SK-N-SH treated with all-trans-retinoic acid at 6 μM for 48 hours (cell line): ENCODE measurements at places on chromosomes 11 and 22.

- no peak for ATAC-seq
These were observed 21.2 kb upstream of the TMEM218 start for GRCh38 chr11:125132596-125132995.

- ATAC-seq, result no peak
These were observed 778.4 kb upstream of the FAT3 start for GRCh38 chr11:91446267-91446666.

DNA sequence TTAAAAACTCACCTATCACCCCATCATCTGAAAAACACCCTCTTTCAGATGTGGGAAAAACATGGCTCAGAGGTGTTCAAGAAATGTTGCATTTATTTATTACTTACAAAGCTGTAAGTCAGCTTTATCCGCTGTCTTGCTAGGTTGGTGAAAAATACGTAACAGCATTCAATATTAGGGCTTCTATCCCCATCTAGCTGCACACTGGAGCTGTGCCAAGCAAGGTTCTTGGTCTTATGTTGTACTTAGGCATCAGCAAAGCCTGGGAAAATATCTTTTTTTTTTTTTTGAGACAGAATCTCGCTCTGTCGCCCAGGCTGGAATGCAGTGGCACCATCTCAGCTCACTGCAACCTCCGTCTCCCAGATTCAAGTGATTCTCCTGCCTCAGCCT lies 7.5 kb downstream of the SERPING1 start:
- ATAC-seq, result no peak

DNA sequence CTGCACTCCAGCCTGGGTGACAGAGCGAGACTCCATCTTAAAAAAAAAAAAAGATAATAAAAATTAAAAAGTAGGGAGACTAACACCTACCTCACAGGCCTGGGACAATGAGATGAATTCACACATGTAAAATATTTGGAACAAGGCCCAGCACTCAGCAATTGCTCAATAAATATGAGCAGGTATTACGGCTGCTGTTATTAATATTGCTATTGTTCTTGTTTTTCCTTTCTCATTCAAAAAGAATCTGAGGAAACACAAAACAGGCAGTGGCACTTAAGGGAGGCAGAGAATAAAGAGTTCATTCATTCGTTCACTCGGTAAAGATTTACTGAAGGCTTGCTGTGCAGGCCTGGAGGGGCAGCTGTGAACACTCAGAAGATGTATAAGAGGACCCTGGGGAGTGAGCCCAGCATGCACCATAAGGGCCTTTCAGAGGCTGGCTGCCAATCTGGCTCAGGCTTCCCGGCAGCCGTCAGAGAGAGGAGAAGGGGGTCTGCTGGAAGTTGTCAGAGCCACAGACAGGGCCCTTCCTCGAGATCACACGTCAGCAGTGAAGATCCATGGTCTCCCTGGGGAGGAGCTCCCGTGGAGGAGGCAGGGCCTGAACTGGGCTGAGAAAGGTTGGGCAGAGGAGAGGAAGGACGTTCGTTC lies 51.6 kb upstream of the TCF20 start:
- no peak for ATAC-seq

DNA sequence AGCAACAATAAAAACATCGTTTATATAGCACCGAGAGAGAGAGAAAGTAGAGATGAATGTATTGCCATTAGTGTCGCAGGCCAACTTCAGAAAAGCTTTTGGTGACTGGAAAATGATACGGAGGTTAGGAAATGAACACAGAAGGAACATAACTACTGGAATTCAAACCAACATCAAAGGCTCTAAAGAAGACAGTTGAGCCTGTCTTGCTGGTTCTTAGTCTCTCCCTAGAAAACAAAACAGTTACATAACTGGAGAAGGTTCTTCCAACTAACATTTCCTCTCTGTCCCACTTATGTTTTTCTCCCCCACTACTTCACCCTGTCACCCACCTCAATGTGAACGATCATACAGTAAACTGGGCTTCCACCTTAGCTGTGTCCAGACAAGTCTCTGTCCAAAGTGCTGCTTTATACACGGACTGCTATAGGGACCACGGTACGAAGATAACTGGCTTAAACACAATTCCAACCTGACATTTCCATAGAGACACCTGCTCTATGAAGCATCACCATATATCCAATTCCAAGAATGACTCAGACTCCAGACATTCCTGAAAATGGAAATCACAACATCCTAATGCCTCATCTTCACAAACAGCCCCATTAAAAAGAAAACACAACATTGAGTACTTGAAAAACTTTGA lies 85.2 kb upstream of the ARHGAP32 start:
- no peak for ATAC-seq
